Kidney epithelial cell (primary cell): ENCODE measurements at places on chromosomes 13 and 19. TPM values are rescaled to one million over a fixed set of nuclear protein-coding genes. Genes with fewer than 3 reads are reported as not detected.

The ZBTB45 gene
- total RNA-seq = 15.6 and 16.2 TPM in 2 replicates

The EID2 gene
- total RNA-seq = 11.6 and 14.4 TPM in 2 replicates

The COG3 gene
- total RNA-seq = 23.1 and 32.3 TPM in 2 replicates

The FFAR1 gene
- 0.04 TPM in 1 of 2 replicates, not detected in the other for total RNA-seq

The PDX1 gene
- total RNA-seq = not detected in 2 replicates

The KCNRG gene
- 0.62 TPM in 1 of 2 replicates, not detected in the other for total RNA-seq

The S1PR5 gene
- total RNA-seq = 0.08 and 0.62 TPM in 2 replicates

The ZNF677 gene
- total RNA-seq = 25.3 and 31.6 TPM in 2 replicates

The ALDH16A1 gene
- 21.8 and 32.9 TPM in 2 replicates for total RNA-seq

The GFY gene
- total RNA-seq = not detected in 2 replicates

The C19orf38 gene
- 0.33 and 0.55 TPM in 2 replicates for total RNA-seq

The C13orf42 gene
- total RNA-seq = not detected in 2 replicates

The LILRB2 gene
- total RNA-seq = not detected in 2 replicates

The CEACAM5 gene
- total RNA-seq = not detected in 2 replicates

The FXYD3 gene
- 0.50 and 0.89 TPM in 2 replicates for total RNA-seq

The PABPC3 gene
- 0.34 and 0.58 TPM in 2 replicates for total RNA-seq

The CALR3 gene
- total RNA-seq = not detected in 2 replicates

The CAB39L gene
- 12.7 and 18.3 TPM in 2 replicates for total RNA-seq

The ATP1A3 gene
- total RNA-seq = 1.4 TPM in 1 of 2 replicates, not detected in the other

The DCAF15 gene
- total RNA-seq = 23.7 and 37.2 TPM in 2 replicates

The F10 gene
- total RNA-seq = 0.08 and 0.75 TPM in 2 replicates

The BCL2L12 gene
- total RNA-seq = 13.9 and 19.8 TPM in 2 replicates

The TMEM259 gene
- 204 and 221 TPM in 2 replicates for total RNA-seq

The HPN gene
- 1.6 and 2.3 TPM in 2 replicates for total RNA-seq

The RFPL4AL1 gene
- total RNA-seq = not detected in 2 replicates

The PAN3 gene
- 21.4 and 26.2 TPM in 2 replicates for total RNA-seq
